ENCODE measurements at places on chromosomes 3 and 15. TPM values are rescaled to one million over a fixed set of nuclear protein-coding genes. Genes with fewer than 3 reads are reported as not detected.
A peak's percentile ranks its signal among the peaks of the same experiment; 100 is the strongest.

IL16 gene
- total RNA-seq = 0.72 TPM

DNA sequence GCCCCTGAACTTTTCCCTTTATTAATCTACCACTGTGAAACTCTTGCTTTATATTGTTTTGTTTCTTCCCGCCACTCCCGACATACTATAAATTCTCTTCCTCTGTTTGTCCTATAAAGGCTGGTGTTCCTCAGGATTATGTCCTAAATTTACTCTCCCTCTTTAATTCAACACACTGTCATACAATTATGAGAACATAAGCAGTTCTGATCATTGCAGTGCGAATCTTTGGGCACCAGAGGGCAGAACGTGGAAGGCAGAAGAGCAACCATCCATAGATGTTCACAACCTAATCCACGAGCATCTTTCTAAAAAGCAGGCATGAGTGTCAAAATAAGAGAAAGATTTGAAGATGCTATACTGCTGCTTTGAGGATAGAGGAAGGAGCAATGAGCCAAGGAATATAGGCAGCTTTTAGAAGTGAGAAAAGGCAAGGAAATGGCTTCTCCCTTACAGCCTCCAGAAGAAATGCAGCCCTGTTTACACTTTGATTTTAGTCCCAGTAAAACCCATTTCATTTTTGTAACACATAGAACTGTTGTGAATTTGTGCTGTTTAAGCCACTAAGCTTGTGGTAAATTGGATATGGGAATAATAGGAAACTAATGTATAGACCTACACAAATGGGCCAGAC lies 179.4 kb downstream of the GBE1 start:
- no peaks in the 10 kb centered on the region for H3K27me3 ChIP-seq
- peak; percentile 55 for DNase-seq
- peaks cover 6% of the 10 kb centered on the region for H3K4me1 ChIP-seq
- H3K4me3 ChIP-seq = no peak overlapping the region
- H3K36me3 ChIP-seq = peaks cover 18% of the 10 kb centered on the region
- no peak overlapping the region for H3K27ac ChIP-seq

GRCh38 chr3:115658337-115659181 lies 35.2 kb downstream of the GAP43 start:
- no peaks in the 10 kb centered on the region for H3K36me3 ChIP-seq
- no peaks in the 10 kb centered on the region for H3K27me3 ChIP-seq
- peak overlapping the region; percentile 98 for H3K27ac ChIP-seq
- H3K4me3 ChIP-seq = peak overlapping the region; percentile 85

PLA1A gene
- total RNA-seq = not detected

GRCh38 chr15:95503107-95503506 lies 827.4 kb upstream of the NR2F2 start:
- no peak overlapping the region for H3K27ac ChIP-seq
- H3K4me1 ChIP-seq = no peaks in the 10 kb centered on the region
- no peak overlapping the region for H3K4me3 ChIP-seq
- H3K27me3 ChIP-seq = no peaks in the 10 kb centered on the region

BDH1 gene
- 41.9 TPM for total RNA-seq

- no peaks in the 10 kb centered on the region for H3K27me3 ChIP-seq
- H3K4me3 ChIP-seq = no peak overlapping the region
- peaks cover 5% of the 10 kb centered on the region for H3K4me1 ChIP-seq
Observed at GRCh38 chr3:29585368-29585767, 304.5 kb downstream of the RBMS3 start.

DNA sequence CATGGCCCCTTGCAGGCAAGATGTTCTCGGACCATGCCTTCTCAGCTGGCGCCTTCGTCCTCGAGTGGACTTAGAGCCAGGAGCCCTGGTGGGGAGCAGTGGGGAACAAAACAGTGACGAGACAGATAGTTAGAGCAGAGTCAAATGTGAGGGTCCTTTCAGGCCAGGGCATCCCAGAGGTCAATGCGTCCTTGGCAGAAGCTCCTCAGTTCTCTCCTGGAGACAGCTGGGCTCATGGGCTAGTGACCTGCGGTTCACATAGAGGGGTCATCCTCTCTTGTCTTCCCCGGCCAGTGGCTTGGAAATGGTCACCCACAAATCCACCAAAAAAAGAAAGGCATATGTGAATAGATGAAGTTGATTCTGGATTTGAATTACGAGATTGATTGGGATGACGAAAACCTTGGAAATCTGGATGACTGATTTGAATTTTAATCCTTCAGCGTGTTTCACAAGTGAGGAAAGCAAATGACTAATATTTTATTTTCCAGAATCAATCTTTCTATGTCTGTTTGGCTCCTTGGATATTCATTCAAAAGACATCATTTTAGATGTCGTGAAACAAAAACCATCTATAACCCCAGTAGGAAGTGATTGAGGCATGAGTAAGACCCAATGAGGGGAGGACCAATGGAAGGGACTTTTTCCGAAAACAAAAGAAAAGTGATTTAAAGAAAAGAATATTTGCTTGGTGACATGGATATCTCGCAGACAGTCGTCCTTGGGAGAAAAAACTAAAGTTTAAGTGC lies 84.5 kb downstream of the ASB7 start:
- no peaks in the 10 kb centered on the region for H3K36me3 ChIP-seq
- H3K4me3 ChIP-seq = no peak overlapping the region
- DNase-seq = peak; percentile 38
- H3K27me3 ChIP-seq = no peaks in the 10 kb centered on the region
- no peak overlapping the region for H3K27ac ChIP-seq
- peaks cover 7% of the 10 kb centered on the region for H3K4me1 ChIP-seq

GOLGA8S gene
- 0.16 TPM for total RNA-seq
